AML-193 (cell line): ENCODE measurements at places on chromosomes 5 and 9.

DNA sequence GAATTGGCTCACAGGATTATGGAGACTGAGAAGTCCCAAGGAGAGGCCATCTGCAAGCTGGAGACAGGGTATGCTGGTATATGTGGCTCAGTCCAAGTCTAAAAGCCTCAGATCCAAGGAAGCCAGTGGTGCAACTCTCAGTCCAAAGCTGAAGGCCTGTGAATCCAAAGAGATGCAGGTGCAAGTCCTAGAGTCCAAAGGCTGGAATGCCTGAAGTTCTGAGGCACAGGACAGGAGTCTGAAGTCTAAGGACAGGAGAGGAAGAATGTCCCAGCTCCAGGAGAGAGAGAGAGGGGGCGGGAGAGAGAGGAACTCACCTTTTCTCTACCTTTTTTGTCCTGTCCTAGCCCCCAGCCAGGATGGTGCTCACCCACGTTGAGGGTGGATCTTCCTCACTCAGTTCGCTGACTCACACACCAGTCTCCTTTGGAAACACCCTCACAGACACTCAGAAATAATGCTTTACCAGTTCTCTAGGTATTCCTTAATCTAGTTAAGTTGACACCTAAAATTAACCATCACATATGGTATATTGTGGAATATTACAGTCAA is 49.6 kb downstream of the KCNN2 start:
- DNase-seq = no peak

GRCh38 chr5:76867827-76868693 is 18.2 kb downstream of the S100Z start:
- DNase-seq = peak; percentile 66

DNA sequence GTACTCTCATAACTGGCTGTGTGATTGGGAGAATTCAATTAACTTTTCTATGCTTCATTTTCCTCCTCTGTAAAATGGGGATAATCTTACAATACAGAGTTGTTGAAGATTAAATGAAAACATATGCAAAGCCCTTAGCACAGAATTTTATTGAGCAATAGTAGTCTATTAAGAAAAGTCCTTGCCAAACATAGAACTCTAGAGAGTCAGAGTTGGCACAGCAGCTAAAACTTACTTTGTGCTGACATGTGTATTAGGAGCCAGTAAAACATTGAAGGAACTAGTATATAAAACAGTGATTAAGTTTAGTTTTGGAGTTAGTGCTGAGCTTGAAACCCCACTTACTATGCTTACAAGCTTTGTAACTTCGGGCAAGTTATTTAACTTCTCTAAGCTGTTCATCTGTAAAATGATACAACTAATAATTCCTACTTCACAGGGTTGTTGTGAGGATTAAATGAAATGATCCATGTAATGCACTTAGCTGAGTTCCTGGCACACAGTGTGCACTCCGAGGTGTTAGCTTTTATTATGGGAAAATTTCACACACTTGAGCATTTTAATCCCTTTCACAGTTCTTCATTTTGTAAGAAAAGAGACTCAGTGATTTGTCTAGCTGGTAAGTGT is 20.0 kb upstream of the GRIN3A start:
- no peak for DNase-seq

GRCh38 chr5:58985759-58986158 is 402.9 kb downstream of the RAB3C start:
- DNase-seq = no peak

DNA sequence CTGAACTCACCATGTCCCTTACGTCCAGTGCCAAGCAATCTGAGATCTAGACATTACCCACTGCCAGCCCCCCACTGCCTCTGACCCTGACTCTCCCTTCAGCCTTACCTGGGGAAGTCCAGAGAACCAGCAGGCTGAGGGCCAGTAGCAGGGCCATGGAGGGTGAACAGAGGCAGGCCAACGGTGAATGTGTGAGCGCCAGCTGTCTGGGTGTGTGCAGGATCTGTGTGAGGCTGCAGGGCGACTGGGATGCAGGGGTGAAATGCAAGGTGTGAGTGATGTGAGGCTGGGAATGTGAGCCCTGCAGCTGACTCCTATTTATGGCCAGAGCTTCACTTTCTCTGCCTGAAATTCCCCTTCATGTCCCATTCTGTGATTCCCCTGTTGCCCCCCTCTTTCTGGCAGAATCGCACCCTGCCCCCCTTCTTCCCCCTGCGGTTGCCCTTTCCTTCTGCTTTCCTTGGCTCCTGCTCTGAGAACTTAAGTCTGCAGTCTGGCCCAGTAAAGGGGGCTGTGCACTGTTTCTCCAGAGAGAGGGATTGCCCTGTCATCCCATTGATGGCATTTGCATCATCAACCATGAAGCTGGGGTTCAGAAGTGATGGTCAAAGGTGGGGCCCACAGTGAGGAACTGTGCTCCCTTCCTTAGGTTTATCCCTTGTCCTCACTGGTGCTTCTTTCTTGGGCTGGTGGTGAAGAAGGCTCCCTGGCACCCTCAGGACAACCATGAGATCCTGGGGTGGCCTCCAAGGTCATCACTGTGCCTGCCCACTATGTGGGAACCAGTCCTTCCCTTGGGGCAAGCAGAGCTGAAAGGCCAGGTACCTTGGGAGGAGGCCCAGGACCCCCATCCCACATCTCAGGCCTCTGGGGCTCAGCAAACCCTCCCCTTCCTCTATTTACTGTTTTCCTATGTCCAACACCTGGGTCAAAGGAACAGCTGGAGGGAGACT is at the start of gene CCL19:
Gene CCL19 (minus strand): TSS at position 294 of the 953 bp plus-strand sequence. CDS start 137 bp downstream, at position 157.
- no peak for DNase-seq

GRCh38 chr9:19116107-19116790 is 11.0 kb downstream of the PLIN2 start:
- no peak for DNase-seq

GRCh38 chr9:136059321-136059791 is 35.7 kb downstream of the NACC2 start:
- no peak for DNase-seq

GRCh38 chr9:105074491-105074890 is 146.5 kb upstream of the ABCA1 start:
- DNase-seq = no peak

- no peak for DNase-seq
Measured at GRCh38 chr5:55364537-55365055, 56.8 kb downstream of the MTREX start.

- DNase-seq = no peak
Measured at GRCh38 chr9:134252084-134252830, 74.0 kb upstream of the RXRA start.

DNA sequence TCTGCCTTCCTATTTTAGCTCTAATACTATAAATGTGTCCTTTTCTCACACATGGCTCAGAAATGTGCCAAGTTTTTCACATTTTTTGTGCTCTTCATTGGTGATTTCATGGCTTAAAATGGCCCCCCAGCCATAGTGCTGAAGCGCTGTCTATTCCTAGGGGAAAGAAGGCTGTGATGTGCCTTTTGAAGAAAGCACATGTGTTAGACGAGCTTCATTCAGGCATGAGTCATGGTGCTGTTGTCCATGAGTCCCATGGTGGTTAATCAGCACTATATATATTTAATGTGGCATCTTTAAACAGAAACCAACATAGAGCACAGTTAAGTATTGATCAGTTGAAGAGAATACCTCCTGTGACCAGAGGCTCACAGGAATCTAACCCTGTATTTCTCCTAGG is 55.8 kb downstream of the PDE8B start:
- DNase-seq = no peak

- no peak for DNase-seq
Measured at GRCh38 chr5:13921578-13921977, 22.9 kb downstream of the DNAH5 start.

DNA sequence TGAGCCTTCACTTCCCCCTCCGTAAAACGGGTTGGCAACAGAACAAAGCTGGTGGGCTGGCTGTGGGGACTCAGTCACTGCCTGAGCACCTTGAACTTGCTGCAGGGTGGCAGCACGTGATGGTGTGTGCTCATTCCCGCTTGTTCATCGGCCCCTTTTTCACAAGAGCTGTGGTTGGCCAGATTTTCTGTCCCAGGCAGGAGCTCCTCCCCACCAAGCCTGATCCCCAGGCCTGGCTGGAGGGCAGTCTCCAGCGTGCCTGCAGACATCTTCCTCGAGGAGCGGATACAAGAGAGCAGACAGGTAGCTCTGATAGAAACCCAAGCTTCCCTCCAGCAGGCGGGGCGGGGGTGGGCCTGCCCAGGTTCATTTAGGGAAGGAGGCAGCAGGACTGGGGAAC is 61.9 kb upstream of the ORM1 start:
- DNase-seq = no peak

GRCh38 chr5:13660072-13660471 is 284.4 kb downstream of the DNAH5 start:
- DNase-seq = no peak

DNA sequence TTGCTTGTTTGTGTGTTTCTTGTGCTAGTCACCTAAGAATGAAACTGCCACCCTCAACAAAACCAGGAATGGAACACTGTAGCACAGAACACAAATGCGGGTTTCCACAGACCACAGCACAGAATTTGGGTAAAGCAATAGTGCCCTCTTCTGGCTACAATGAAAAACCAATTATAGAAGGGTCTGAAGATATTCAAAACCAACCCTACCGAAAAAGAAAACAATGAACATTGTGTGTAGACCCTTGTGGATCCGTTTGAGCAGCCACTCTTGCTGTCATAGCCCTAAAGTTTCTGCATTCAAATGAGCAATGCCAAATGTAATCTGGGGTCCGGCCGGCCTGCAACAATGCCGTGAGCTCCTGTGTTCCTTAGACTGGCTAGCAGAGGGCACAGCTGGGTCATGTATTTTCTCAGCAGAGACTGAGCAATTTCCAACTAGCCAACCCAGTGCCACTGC is 8.3 kb upstream of the ENC1 start:
- peak; percentile 64 for DNase-seq

- DNase-seq = no peak
Measured at GRCh38 chr5:150045549-150045948, 40.8 kb downstream of the CSF1R start.

GRCh38 chr9:95822583-95823431 is 52.7 kb upstream of the ERCC6L2 start:
- no peak for DNase-seq

DNA sequence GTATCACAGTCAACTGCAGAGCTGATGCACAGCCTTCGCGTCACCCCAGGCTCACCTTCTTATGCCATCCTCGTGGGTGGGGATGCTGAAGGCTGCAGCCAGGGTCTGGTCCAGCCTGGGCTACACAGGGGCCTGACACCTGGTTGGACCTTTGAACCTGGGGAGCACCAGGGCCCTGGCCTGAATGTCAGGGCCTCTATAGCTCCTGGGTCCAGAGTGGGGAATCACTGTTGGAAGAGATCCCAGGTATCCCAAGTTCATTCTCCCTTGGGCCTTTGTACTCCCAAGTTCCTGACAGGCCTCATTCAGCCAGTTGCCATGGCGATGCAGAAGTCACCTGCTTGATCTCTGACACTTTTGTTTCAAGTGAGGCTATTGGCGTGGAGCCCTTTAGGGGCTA is 43.8 kb downstream of the ZNF618 start:
- no peak for DNase-seq

DNA sequence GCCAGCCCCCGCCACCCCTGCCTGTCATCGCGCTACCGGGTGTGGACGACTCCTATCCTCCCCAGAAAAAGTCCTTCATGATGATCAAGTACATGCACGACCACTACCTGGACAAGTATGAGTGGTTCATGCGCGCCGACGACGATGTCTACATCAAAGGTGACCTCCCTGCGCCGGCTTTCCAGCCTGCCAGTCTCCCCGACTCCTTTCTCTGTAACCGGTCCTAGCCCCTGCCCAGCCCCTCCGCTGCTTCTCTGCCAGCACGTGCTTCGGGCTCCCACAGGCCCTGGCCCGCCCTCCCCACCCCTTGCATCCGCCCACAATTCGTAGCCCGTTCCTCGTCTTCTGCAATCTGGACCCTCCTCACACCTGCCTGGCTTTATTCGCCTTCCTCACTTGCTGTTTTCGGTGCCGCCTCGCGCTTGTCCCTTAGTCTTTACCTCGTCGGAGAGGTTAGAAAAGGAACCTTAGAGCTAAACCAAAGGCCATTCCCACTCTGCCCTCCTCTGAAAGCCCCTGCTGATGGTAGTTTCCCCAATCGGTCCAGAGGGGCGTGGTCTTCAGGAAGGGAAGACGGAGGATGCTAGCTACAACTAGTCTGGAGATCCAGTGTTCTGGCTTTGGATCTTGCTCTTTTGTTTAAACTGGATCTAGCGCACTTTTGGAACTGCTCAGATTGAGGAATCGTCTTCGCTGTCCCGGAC is 1.4 kb downstream of the CHSY3 start:
- no peak for DNase-seq

GRCh38 chr5:56684159-56684558 is 131.2 kb upstream of the MAP3K1 start:
- no peak for DNase-seq

DNA sequence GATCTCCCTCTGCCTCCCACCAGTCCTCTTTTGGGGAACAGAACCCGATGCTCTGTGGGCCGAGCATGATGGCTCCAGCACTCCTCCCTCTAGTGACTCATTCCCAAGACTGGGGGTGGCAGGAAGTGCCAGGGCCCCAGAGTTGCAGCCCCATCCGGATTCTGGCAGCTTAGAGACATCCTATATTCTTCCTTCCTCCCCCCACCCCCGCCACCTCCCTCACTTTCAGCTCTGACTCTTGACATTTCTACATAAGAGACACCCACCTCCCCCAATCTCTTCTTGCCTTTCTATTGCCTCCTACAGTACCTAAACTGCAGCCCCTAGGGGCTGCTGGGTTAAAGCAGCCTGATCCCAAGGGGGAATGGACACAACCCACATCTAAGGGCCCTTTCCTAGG is 47.1 kb upstream of the MATR3 start:
- DNase-seq = peak; percentile 65

GRCh38 chr5:155389498-155389897 is 375.9 kb downstream of the KIF4B start:
- no peak for DNase-seq

DNA sequence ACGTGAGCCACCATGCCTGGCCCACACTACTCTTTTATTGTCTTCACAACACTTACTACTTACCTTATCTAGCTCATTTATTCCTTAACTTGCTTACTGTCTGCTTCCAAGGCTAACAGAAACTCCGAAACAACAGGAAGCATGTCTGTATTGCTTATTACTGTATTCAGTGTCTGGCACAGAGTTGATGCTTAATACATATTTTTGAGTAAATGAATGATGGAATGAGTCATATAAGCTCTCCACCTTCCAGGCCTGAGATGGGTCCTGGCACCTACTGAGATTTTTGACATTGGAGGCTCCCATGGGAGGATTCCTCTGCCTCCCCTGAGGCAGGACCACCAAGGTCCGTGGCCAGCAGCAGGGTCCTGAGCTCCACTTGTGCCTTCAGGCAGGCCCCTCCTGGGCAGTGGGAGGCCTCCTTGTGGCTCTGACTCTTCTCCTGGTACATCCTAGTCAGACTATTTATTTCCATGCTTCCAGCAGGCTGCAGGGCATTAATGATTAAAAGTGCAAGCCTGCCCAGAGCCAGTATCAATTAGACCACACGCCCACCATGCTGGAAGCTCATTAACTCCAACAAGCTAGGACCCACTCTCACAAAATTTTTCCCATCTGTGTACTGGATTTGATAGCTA is 76.5 kb upstream of the CTNNA1 start:
- no peak for DNase-seq
